ENCODE measurements at places on chromosomes 1 and 21.

GRCh38 chr1:116842654-116843053 is 67.1 kb upstream of the PTGFRN start:
- DNase-seq = no peak

- DNase-seq = no peak
Observed at GRCh38 chr1:2242814-2243725, 15.0 kb downstream of the SKI start.

- peak; percentile 29 for DNase-seq
Observed at GRCh38 chr1:92538413-92539061, 51.8 kb upstream of the GFI1 start.

- peak; percentile 61 for DNase-seq
Observed at GRCh38 chr1:8871539-8871935, 6.9 kb downstream of the ENO1 start.

- DNase-seq = no peak
Observed at GRCh38 chr1:189149547-189150375, 1327.9 kb downstream of the BRINP3 start.

DNA sequence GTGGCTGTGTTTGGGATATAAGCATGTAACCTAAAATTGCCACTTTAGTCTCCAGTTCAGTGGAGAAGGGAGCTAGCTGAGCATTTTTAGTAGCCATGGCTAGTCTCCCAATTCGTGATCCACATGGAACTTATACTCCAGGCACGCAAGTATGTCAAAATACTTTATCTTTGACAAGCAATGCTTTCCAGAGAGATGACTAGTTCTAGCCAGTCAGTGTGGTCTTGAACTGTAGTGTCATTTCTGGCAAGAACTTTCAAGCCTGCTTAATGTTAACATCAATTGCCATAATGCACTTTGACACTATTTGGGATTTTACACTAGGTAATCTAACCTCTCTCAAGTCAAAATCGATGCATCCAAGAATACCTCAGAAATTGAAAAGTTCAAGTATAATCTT is 660.0 kb downstream of the PTPRC start:
- no peak for DNase-seq

GRCh38 chr1:165857046-165857801 is 29.8 kb downstream of the UCK2 start:
- DNase-seq = peak; percentile 22

Data from mammary epithelial cell (primary cell).